ENCODE measurements at places on chromosomes 12 and 14. TPM values are rescaled to one million over a fixed set of nuclear protein-coding genes. Genes with fewer than 3 reads are reported as not detected.

Gene SMCO2
- not detected for total RNA-seq

Gene TMX1
- total RNA-seq: 10.0 TPM

Gene KRT5
- total RNA-seq: 0.16 TPM

Gene DEPDC4
- total RNA-seq: 0.81 TPM

Gene RNASE7
- total RNA-seq: not detected

Gene RAD9B
- 1.1 TPM for total RNA-seq

Gene ERP27
- 0.19 TPM for total RNA-seq

Gene AKAP6
- total RNA-seq: 160 TPM

- no peak for DNase-seq
These were observed 149.0 kb upstream of the PRMT8 start for GRCh38 chr12:3342051-3342450.

DNA sequence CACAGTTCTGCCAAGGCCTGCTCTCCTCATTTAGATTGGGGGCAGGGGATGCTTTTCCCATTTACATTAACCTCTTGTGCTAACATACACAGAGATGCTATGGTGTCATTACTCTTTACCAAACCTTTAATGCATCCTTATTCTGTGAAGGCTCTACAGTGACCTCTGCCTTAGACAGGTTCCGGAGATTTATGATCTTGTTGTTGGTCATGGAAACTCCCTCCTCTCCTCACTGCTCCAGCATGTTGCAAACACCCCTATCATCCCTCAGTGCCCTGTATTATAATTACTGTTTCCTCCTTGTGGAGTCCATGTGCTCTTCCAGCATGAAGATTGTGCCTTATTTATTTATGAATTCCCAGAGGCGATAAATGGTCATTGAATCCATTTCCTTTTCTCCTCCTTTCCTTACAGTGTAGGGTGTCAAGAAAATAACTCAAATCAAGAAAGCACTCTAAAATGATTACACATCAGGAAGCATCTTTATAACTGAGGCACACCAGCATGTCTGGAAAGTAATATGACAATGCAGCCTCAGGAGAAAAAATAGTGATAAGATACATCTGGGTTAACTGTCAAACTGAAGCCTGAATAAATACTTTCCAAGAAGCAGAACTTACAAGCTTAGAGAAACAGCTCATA is 37.8 kb downstream of the RTN1 start:
- no peak for DNase-seq

DNA sequence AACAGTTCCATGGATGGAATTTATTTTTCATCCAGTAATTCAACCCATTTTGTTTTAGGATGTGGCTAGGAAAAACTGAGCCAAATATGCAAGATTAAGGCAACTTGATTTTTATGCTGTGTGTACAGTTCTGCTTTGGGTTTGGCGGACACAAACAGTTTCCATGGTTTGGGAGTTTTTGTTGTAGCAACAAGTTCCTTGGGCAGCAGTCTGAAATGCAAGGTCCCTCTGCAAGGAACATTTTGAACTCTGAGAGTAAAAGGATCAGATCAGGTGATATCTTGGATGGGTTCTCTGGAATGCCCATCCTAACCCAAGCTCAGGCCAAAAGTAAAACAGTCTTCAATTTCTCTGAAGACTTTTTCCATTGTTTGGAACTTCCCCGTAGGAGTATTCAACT is 161.2 kb downstream of the TMX1 start:
- no peak for DNase-seq

- no peak for DNase-seq
These were observed 10.5 kb upstream of the KRT86 start for GRCh38 chr12:52263761-52264434.

GRCh38 chr14:46054526-46054925 is 597.1 kb downstream of the RPL10L start:
- DNase-seq: no peak

- DNase-seq: no peak
These were observed 124.0 kb downstream of the ESR2 start for GRCh38 chr14:64170181-64170580.

GRCh38 chr14:91238661-91239060 is 5.8 kb downstream of the GPR68 start:
- DNase-seq: no peak

GRCh38 chr12:108374596-108375320 is 35.6 kb upstream of the CMKLR1 start:
- no peak for DNase-seq

DNA sequence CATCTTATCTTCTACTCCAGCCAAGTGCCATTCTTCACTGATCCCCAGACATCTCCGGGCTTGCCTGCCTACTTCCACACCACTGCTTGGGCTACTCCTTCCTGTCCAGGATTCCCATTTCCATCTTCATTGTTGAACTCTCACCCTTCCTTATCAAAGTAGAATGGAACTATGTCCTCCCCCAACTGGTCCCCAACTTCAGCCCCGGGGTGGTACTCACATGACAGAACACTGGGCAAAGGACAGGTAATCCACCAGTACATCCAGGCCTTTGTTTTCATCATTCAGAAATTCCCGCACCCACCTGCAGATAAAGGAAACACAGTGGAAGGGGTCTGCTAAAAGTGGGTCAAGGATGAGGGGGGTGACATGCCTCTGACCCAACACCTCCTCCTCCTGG is 38.4 kb downstream of the PRPF40B start:
- DNase-seq: no peak

DNA sequence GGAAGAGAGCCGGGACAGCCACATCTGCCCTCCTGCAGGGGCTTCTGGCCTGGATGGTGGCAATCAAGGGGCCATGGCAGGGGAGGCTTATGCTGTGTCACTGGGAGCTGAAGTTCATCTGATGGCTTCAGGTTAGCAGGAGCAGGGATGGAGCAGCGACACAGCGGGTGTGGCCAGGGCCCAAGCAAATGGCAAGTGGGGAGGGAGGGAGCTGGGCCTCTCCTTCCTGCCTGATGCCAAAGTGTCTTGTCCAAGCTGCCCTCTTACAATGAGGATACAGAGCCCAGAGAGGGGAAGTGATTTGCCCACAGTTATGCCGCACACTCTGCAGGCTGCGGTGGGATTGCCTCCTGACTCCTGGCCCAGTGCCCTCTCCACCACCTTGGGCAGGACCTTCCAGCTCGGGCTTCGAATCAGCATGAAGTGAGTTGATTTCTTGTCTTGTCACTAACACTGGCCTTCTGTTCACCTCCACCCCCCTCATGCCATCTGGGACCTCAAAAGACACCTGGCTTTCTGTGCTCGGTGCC is 51.3 kb downstream of the IQSEC3 start:
- no peak for DNase-seq

DNA sequence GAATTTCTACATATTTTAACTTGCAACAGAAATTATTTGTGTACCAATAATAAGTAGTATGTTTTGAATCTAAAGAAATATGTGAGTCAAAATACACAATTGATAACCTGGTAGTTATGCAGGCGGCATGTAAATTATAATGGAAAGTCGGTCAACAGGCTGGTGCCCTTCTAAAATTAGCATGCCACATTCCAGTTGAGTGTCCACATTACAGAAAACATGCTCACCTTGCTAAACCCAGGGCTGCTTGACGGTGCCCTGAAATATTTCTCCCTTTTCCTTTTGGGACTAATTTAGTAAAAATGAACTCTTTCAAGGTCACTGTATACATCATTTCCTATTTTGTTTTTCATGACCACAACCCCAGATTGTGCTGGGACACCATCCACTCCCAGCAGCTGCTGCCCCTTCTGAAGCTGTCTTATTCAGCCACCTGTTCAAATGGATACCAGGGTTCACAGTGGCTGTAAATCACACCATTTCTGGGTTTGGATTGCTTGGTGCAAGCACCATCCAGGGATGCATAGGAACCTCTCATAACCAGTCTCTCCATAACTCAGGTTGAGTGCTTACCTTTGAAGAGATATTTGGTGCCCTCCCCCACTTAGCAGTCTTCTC is 110.6 kb downstream of the ANO6 start:
- no peak for DNase-seq

DNA sequence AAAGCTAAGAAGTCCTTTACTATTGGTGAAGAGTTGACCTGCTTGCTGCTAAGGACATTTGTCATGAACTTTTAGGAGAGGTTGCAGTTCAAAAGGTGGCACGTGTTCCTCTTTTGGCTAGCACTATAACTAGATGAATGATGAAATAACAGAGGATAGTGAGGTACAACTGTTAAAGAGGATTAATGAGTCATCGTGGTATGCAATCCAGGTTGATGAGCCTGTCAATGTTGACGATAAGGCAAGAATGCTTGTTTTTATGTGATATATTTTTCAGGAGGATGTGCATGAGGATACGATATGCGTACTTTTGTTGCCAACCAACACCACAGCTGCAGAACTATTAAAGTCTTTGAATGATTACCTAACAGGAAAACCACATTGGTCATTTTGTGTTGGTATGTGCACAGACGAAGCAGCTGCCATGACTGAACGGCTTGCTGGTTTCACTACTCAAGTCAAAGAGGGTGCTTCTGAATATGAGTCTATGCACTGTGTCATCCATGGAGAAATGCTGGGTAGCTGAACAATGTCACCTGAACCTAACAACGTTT is 10.6 kb downstream of the CEP128 start:
- DNase-seq: no peak

- DNase-seq: no peak
These were observed 76.3 kb downstream of the MAP1LC3B2 start for GRCh38 chr12:116635487-116635886.

- DNase-seq: no peak
These were observed 12.8 kb upstream of the NR4A1 start for GRCh38 chr12:52038447-52038846.
